ENCODE measurements at places on chromosomes 1 and 21. TPM values are rescaled to one million over a fixed set of nuclear protein-coding genes. Genes with fewer than 3 reads are reported as not detected.

Gene CFAP141
- not detected for polyA plus RNA-seq

Gene TESK2
- polyA plus RNA-seq, result 3.1 TPM

Gene PLPPR4
- not detected for polyA plus RNA-seq

Gene GJA8
- not detected for polyA plus RNA-seq

Gene RAB13
- polyA plus RNA-seq, result not detected

Gene PDE9A
- polyA plus RNA-seq, result 1.7 TPM

Gene CELA2B
- polyA plus RNA-seq, result not detected

Gene HSPG2
- not detected for polyA plus RNA-seq

Gene DDX20
- polyA plus RNA-seq, result 9.8 TPM

Gene ADGRB2
- 0.24 TPM for polyA plus RNA-seq

Gene CLDN8
- not detected for polyA plus RNA-seq
